ENCODE measurements at places on chromosomes 4 and X.

- no peak for DNase-seq
Measured at GRCh38 chr4:95272797-95273196, 276.0 kb downstream of the UNC5C start.

GRCh38 chr4:34289489-34289888 lies 1954.8 kb downstream of the ARAP2 start:
- DNase-seq: no peak

DNA sequence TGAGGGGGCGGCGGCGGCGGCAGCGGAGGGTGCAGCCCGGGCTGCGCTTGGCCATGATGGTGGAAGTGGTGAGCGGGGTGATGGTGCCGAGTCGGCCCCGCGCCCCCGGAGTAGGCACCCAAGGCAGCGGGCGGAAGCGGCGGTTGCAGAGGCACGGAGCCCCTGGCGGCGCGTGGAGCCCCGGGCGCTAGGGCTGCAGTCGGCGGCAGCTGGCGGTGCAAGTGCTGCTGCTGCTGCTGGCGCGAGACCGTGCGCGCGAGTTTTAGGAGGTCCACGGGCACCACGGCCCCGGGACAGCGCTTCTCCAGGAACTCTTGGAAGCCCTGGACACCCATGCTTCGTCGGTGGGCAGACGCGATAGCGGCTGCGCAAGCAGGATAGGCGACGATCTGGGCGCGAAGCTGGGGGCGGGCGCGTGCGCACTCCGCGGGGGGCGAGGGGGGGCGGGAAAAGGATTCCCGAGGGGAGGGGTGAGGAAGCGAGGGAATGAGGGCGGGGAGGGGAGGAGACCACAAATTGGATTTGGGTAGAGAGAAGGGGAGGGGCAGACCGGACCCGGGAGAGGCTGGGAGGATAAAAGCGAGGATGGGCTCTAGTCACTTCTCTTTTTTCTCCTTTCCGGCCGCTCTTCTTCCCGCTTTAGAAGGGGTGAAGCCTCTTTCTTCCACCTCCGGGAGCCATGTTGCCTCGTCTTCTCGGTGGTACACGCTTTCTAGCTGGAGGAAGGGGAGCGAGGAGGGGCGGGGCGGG lies at the start of gene FAM120C:
Gene FAM120C (minus strand): TSS at position 391 of the 750 bp plus-strand sequence. CDS start 56 bp downstream, at position 335.
- peak; percentile 81 for DNase-seq

GRCh38 chr4:150725957-150726523 lies 144.1 kb downstream of the MAB21L2 start:
- no peak for DNase-seq

- no peak for DNase-seq
Measured at GRCh38 chrX:146186540-146186939, 368.9 kb downstream of the SLITRK2 start.

DNA sequence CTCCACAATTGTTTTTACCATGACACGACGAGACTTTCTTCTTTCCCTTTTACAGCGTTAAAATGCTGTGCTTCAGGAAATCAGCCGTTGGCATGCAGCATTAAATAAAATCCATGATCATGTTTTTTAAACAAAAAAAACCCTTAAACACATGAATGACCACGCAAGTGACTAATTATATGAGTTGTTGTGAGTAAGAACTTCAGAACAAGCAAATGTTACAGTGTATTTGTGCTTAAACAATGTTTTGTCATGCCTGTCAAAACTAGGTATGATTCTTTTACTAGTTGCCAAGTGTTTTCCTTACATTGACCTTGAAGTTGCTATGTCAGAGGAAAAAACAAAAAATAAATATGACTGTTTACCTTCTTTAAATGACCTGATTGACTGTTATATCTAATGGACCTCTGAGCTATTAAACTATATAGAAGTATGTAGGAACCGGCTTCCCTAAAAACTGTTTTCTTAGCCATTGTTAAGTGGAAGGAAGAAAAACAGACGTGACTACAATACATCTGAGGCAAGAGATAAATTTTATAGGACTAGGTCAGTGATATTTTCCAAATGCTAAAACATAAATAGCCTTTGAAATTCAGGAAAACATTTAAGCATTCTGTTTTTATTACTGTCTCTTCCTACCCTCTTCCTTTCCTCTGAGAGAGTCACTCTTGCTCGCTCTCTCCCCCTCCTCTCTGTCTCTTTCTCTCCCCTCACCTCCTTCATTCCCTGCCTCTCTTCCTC lies 197.1 kb downstream of the PALLD start:
- no peak for DNase-seq

GRCh38 chr4:120685756-120686278 lies 236.7 kb downstream of the PRDM5 start:
- DNase-seq: no peak

GRCh38 chrX:9341291-9342201 lies 123.3 kb upstream of the TBL1X start:
- DNase-seq: no peak

DNA sequence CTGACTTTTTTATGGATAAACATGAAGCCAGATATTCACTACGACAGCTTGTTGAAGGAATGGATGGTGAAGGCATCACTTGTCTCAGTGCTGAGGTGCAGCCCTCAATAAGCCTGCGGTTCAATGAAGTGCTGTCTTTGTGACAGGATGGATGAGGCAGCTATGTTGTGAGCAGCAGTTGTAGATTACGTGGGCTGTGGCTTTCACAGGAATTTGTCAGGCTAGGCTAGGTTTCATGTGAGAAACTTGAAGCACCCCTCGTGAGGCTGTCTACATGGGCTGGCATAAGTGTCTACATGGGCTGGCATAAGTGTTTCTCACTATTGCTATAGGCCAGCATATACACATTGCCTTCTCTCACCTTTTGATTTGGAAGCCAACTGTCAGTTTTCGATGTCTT lies 1050.0 kb downstream of the ADGRL3 start:
- DNase-seq: no peak

DNA sequence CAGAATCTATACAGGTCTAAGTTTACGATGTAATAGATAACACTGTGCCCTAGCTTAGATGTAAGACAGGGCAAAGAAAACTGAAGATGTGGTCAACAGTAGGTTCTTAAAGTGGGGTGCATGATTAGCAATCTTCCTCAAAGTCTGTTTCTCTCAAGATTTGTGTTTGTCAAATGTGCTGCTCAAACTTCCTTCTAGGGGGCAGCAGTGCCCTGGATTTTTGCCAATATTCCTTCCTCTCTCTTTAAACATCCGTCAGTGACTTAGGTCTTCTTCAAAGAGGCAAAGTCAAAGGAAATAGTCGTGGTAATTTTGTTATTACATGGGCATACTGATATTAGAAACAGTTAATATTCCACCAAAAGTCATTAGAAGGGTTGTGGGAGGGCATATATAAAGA lies 4.2 kb upstream of the PDHA2 start:
- DNase-seq: no peak

- no peak for DNase-seq
Measured at GRCh38 chr4:24666316-24666715, 82.0 kb upstream of the DHX15 start.

DNA sequence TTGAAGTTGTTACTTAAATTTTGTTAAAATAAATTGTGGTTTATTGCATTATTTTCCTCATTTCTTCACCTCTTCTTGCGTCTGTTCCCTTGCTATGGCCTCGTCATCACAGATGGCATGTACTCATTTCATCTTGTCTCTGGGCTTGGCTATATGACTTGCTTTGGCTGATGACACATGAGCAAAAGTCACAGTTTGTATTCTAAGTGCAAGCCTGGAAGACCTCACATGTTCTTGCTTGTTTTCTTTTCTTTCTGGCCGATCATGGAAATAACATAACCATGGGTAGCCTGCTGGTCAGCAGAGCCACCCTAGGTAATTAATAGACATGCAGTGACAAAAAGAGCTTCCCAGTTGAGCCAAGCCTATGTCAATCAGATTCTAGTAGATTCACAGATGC lies 527.9 kb downstream of the SPRY1 start:
- no peak for DNase-seq

DNA sequence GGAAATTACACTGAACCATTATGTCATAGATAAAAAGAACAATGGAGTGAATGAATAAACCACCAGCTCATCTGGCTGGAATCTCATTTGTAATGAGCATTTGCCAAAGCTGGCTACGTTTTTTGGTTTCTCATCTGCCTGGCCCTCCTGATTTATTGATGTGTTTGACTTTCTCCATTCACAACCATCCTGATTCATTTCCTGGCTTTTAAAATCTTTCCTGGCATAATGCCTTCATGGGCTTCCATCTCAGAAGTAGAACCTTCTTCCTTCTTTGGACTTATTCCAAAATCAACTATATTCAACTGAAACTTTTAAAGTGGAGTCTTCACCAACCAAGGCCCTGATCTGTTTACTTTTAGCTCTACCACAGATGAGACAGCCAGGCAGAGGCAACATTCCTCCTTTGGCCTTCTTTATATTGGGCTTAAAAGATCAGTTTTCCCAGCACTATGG lies 36.0 kb upstream of the ARSJ start:
- DNase-seq: no peak

GRCh38 chrX:131734621-131735020 lies 190.7 kb downstream of the OR13H1 start:
- DNase-seq: no peak

GRCh38 chr4:108010167-108010566 lies 20.5 kb downstream of the HADH start:
- no peak for DNase-seq

DNA sequence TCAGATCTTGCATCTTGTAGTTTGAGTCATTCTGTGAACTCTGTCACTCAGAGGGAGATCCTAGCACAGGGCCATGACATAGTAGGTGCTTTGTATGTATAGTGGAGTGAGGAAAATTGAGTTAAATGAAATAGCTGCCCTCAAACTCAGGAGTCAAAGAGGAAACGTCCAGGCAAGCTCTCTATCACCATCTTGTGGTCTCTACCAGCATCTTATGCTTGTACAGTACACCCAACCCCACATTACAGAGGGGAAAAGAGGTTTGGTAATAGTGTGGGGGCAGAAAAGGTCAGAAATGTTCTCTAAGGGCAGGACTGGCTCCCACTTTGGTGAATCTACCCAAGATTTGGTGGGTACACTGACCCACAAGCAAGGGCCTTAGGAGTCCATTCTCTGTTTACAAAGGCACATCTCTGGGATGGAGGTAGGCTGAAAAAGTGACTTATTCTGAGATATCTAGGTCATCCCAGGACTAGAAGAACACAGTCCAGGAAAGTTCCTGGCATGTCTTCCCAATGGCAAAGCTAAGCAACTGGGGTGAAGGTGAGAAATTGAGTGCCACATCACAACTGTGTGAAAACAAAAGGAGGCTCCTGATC lies 131.8 kb downstream of the OR13H1 start:
- no peak for DNase-seq

GRCh38 chrX:37711991-37712390 lies 26.4 kb downstream of the XK start:
- DNase-seq: no peak

DNA sequence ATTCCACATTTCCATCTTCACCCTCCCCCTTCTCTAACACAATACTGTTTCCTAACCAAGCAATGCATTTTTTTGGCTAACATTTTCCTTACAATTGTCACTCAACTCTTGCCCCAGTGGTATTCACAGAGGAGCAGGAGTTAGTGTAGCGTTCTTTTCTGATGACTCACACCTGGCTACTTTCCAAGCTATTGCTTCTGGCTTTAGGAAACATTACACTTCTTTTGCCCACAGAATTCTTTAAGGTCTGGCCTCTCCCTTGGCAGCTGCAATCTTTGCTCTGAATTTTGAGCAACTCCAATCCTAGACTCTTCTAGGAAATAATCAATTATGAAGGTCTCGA lies 27.5 kb upstream of the PDGFC start:
- DNase-seq: no peak

DNA sequence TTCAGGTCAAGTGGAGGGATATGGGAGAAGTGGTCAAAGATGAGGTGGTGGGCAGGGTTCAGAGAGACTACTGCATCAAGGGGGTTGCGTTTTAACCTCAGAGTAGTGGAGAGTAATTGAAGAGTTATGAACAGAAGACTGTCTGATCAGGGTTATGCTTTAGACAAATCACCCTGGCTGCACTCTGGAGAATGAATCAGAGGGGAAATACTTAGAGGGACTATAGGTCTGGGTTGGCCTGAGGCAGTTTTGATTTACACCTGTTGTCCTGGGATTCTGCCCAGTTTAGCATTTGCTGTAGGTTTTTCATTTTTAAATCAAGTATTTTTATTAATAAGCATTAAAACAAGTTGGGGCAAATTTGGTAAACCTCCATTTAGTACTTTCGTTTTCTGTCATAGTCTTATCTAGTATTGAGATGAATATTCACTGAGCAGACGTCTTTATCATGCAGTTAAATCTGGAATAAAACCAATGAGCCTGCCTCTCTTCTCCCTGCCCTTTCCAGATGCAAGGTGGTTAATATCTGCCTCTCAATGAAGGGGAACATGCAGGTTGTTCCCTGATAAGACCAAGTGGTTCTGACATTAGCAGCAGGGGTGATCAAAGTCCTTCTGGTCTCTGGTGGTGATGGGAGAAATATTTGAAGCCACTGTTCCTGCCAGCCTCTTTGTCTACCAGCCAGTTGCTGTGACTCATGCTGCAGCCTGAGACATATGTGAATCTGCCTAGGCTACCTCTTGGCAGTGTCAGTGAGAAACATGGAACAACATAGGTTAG lies 116.0 kb upstream of the RPS6KA3 start:
- no peak for DNase-seq

GRCh38 chrX:46698691-46699090 lies 60.2 kb downstream of the SLC9A7 start:
- no peak for DNase-seq

DNA sequence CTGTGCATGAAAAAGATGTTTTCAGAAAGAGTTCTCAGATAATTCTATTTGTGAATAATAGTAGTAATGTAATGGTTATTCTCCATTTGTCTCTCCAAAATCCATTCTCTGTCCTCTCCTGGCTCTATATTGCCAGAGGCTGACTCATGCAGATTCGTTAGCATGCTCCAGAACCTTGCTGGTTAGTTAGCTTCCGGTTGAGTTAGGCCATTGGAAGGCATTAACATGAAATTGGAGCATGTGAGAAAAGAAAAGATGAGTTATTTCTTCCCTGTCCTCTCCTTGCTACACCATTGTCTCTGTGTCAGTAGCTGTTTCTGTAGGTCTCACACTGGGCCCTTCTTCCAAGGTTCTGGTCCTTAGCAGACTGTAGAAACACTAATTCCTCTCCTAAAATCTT lies 23.5 kb upstream of the PRDM8 start:
- DNase-seq: no peak

DNA sequence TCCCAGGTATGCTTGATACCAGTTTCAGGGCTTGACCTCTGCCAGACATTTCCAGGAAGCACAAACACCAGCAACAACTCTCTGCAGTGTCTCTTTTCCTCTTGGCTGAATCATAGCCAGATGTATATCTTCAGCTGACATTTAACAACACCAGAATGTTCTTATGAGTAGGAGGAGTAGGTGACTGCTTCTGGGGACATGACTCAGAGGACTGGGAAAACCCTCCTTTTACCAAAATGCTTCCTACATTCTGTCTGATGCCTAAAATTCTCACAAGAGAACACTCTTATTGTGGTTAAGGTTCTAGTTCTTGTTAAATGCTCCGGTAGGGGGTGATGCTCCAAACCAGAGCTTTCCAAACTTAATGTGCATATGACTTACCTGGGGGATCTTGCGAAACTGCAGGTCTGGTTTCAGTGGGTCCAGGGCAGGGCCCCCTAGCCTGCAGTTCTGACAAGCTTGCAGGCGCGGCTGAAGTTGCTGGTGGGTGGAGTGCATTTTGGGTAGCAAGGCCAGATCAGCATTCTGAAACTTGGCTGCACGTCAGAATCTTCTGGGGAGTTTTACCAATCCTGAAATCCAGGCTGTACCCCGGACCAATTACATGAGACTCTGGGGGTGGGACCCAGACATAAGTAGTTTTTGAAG lies 329.3 kb upstream of the RPS6KA3 start:
- no peak for DNase-seq

GRCh38 chrX:48558271-48558670 lies 16.0 kb upstream of the RBM3 start:
- DNase-seq: no peak

GRCh38 chrX:27998666-27999065 lies 17.4 kb upstream of the DCAF8L1 start:
- no peak for DNase-seq

- peak; percentile 20 for DNase-seq
Measured at GRCh38 chr4:139720806-139721205, 55.2 kb downstream of the MGST2 start.
